Left colon (tissue), 2 donors: ENCODE measurements at places on chromosomes 7 and 10. TPM values are rescaled to one million over a fixed set of nuclear protein-coding genes. Genes with fewer than 3 reads are reported as not detected.

IL2RA gene
- total RNA-seq = 1.8 TPM

GRCh38 chr10:29214551-29214950 lies 74.3 kb upstream of the LYZL1 start:
- DNase-seq = no peak

SLC12A9 gene
- total RNA-seq = 31.0 TPM

- no peak for DNase-seq
These were observed 53.1 kb upstream of the NKX6-2 start for GRCh38 chr10:132839061-132839460.

GRCh38 chr7:107122486-107122911 lies 46.3 kb upstream of the HBP1 start:
- no peak for DNase-seq

OR2A7 gene
- total RNA-seq = 21.9 TPM

DNA sequence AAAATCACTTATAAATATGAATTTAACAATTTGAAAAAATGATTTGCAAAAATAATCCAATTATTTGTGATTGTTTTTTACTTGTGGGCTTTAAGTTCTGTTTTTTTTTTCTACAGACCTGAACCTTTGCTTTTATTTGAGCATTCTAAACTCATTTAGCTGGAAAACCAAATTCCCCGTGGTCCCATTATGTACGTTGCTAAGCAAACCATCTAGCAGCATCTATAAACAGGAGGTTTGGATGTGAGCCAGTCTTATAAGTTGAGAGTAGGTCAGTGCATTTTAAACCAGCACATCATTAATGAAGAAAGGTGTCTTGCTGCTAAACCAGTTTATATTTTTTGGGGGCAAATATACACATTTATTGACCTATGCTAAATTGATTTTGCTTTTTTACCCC lies 77.3 kb downstream of the LRRN3 start:
- DNase-seq = no peak

- DNase-seq = no peak
These were observed 1262.0 kb downstream of the TYW1 start for GRCh38 chr7:68258609-68259008.

DNA sequence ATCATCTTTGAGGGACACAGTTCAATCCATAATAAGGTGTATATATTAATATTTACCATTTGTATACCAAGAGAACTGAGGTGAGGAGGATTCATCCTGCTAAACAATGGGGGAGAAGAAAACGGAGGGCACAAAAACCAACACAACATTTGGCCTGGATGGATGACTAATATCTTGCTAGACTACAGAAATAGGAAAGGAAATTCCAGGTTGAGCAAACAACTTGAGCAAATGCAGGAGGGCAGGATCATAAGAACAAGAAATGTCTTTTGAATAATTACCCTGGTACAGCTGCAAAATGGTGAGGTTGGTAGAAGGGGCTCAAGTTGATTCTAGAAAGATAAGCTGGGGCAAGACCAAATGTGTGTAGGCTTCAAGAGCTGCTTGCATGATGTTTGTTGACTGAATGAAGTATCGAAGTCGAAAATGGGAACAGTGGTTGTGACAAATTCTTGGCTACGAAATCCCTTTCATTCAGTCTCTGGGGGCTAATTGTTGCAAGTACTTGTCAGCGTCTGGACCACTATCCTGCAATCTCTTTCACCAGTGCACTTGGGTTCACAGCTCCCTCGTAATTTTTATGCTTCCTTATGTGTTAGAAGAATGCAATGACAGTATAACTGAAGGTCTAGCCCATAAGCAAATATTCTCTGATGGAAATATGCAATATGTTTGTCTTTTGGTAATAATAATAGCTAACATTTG lies 176.2 kb downstream of the PTEN start:
- DNase-seq = no peak

DNA sequence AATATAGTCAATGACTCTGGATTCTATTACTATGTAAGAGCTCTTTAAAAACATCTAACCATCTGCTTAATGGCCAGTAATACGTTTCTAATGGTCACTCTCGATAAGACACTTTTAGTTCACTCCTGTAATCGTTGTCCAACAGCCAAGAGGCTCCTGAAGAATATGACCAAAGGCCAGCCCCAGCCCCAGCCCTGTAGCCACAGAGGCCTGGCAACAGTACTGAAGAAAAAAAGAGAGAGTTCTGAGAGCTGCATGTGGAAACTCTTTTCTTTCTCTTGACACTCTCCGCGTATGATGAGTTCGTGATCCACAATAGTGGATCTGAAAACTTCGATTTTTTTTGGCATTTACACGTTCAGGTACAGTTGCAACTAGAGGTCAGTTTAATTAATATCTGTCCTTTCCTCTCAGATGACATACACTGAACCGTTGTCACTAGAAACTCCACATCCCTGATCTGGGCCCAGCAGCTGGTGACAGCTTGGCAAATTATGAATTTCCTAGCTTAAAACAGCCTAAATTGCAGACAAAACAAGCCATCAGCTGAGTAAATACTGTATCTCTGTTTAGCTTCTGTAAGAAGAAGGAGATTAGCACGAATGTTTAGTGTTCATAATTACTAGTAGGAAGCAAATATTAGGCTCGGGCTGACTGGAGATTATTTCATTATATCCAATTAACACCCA lies 456.7 kb downstream of the LRMDA start:
- DNase-seq = no peak

ACSM6 gene
- not detected for total RNA-seq

DNA sequence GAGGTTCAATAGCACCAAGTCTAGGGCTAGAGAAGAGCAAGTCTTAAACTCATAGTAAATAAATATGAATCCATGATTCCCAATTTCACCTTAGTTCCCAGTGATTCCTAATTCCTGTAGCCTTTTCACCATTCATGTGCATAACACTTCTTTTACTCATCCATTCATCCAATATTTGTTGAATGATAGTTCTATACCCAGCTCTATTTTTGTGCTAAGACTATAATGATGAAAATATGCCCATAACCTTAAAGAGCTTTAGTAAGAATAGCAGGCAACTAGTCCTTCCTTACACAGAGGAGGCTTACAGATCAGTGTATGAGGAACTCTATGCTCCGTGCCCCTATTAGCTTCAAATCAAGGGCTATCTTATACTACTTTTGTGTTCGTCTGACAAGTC lies 280.2 kb upstream of the CHRM2 start:
- no peak for DNase-seq

DNA sequence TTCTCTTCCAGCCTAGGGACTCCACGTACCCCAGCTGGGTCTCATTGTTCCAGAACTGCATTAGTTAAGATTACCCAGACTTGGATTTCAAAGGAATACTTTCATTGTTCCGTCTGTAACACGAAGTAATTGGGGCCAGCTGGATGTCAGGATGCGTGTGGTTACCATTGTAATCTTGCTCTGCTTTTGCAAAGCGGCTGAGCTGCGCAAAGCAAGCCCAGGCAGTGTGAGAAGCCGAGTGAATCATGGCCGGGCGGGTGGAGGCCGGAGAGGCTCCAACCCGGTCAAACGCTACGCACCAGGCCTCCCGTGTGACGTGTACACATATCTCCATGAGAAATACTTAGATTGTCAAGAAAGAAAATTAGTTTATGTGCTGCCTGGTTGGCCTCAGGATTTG lies 21.0 kb downstream of the LRRC17 start:
- DNase-seq = peak; percentile 30

DNA sequence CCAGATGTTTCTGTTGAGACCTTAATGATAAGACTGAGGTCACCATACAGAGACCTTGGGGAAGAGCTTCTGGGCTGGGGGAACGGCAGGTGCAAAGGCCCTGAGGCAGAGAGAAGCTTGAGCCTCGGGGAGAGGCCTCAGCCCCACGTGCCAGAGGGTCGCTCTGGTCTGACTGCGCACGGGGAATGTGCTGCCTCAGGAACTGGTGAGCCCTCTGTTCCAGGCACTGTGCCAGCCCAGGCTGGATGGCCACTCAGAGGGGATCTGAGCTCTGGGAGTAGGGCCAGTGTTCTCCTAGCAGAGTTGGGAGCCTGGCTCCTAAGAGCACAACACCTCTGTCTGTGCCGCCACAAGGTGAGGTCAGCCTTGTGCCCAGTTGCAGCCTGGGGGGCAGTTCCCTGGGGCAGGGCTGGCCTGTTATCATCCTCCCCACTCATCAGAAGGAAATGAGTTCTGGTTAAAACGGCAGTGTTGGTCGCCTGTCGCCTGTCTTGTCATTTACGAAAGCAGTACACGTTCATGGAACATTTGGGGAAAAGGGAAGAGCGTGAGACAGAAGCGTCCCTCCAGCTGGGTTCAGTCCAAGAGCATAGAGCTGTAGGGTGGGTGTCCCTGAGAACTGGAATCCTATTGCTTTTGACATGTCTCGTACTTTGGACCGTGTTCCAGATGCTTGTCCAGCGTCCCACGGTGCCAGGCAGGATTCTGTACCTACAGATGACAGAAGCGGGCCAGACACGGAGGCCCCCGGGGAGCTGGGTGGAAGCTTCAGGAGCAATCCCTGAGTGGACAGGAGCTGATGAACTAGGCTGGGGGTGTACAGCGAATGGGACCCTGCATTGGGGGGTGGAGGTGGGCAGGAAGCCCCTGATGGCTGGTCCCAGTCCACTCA lies 4.3 kb downstream of the TTYH3 start:
- DNase-seq = peak; percentile 51

SPDYE6 gene
- total RNA-seq = not detected

DNA sequence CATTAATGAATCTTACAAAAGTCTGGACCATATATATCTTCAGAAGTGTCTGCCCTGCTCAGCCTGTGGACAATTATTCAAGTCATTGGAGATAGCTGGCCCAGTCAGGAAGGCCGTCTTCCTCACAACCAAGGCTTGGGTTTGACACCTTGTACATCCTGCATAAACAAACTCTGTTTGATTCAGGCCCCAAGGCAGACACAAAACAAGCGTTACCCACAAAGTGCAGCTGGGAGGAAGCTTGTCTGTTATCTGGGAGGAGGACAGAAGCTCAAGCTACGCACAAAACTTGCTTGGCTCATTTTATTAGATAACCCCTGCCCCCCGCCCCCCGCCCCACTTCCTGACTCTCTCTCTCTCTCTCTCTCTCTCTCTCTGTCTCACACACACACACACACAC lies 166.9 kb upstream of the WDR11 start:
- no peak for DNase-seq

GRCh38 chr7:98771941-98772603 lies 97.7 kb downstream of the TMEM130 start:
- DNase-seq = no peak

IRF5 gene
- total RNA-seq = 8.5 TPM

DNA sequence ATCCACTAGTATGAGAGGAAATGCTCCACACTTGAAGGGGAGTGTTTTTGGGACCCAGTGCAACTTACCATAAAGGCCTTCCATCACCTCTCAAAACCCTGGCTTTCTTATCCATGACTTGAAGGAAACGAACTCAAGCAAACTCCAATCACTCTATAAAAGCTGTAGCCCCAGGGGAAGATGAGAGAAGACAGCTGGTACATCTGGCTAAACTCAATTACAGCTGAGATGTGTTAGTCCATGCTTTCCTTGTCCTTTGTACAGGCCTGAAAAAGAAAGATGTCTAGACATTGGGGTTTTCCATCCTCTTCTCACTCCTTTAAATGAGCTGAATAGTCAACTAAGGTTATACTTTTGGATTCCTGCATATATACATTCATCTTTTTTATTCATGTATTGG lies 89.5 kb upstream of the ANKRD30A start:
- DNase-seq = no peak

RPA3 gene
- total RNA-seq = 25.5 TPM

PDE1C gene
- total RNA-seq = 4.0 TPM

TSPAN12 gene
- total RNA-seq = 32.1 TPM

GRCh38 chr10:49049660-49050059 lies 65.7 kb downstream of the VSTM4 start:
- DNase-seq = no peak

DNA sequence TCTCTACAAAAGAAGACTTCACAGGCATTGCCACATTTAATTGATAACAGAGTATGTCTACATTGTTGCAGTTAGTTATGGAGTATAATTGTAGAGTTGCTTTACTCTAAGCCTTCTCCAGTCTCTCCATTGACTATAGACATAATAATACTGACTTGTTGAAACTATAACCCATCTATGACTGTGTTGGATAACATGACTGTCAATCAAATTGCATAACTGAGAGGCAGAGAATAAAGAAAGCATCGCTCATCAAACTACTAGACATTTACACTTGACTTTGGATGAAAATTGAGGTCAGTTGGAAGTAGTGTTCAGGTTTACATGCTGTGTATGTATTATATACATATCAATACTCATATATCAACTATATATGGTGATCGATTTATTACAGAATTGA lies 3.4 kb upstream of the ATXN7L1 start:
- no peak for DNase-seq

MGMT gene
- 16.1 TPM for total RNA-seq

- no peak for DNase-seq
These were observed 97.1 kb downstream of the TSPAN12 start for GRCh38 chr7:120760851-120761250.

NKX1-2 gene
- not detected for total RNA-seq

DNA sequence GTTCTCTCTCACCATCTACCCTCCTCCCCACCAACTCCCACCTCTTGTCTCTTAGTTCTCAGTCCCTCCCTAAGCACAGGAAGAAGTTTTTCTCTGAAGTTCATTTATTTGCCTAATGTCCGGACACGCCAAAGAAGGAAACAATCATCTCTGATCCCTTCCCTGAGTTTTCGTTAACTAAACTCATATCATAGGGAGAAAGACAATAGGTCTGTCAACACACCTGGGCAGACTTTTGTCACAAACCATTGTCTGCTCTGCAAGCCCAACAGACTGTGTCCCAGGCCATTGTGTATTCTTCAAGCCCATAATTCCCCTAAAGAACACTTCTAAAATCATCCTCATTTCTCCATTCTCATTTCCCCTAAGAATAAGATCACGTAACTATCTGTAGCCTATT lies 691.0 kb upstream of the MBL2 start:
- DNase-seq = no peak

DNA sequence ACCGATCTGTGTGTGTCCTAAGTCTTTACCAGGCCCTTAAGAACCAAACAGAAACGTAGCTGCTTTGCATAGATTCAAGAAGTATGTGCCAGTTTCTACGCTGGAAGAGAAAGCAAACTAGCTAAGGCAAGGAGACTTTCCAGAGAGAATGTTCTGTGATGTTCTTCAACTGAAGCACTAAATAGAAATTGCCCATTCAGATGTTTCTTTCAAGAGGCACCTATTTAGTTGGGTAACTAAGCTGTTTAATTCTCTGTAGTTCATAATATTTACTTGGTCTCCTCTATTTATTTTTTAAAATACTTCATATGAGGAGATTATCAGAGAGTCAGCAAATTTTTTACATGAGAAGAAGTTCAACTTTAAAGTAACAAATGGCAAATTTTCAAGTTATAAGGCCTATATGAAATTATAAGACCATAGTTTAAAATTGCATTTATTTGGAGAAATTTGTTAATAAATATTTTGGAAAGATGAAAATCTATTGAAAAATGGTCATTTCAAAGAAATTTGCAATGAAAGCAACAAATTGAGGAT lies 279.0 kb downstream of the NEBL start:
- DNase-seq = no peak
